ENCODE measurements at places on chromosomes 11 and 22.

DNA sequence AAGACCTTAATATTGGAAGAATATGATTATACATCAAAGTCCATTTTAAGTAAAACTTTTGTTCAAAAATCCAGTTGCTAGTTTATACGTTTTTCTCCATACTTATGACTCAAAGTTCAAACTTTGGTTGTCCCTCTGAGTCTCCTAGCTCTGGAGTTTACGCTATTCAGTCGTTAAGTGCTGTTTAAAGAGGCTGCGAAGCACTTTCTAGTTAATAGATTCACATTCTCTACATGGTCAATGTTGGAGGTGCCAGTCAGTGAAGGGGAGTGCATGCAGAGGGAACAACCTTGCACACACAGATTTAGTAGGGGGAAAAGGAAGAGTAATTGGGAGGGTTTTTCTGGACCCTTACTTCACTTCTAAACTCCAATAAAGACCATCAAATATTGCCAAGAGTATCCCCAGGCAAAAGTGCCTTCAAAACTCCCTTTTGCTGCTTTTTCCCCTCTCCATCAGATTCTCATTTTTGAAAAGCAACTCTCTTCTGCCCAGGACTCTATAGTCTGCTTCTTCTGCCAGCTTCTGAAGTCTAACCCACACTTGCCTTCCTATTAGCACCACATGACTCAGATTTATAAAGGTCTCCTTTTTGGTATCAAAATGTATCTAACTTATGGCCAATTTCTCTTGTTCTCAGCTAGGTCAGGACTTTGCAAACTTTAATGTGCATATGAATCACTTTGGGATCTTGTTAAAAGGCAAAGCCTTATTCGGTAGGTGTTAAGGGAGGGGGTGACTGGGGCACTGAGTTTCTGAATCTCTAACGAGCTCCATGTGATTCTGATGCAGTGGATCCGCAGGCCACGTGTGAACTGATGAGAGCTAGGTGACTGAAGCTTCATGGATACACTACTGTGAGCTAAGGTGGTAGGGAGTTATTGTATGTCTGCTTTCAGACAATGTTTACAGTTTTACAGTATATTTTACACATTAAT is 96.2 kb upstream of the MTMR2 start:
- DNase-seq, result no peak

DNA sequence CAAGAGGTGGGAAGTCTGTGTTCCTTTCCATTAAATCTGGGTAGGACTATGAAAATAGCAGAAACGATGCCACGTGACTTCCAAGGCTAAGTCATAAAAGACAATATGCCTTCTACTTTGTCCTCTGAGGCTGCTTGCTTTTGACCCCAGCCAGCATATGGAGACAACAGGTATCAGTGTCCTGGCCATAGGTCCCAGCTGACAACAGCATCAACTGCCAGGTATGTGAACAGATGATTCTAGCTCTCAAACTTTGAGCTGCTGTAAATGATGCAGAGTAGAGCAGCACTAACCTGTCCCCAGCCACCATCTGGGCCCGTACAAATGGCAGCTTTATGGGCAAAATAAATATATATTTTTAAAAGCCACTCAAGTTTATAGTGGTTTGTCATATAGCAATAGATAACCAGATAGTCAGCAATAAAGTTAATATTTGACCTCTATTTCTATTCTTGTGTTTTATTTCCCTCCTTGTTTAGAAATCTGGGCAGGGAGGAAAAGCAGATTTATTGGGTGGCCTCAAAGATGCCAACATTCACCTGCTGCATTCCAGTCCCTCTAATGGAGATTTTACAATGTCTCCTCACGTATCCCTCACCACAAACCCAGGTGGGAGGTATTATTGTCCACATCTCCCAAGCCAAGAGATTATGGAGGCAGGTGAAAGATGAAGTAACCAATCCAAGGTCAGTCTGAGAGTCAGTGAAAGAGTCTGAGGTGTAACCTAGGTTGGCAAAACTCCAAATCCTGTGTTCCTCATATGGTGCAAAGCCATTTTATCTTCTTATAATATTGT is 209.6 kb upstream of the LARGE1 start:
- DNase-seq, result no peak

DNA sequence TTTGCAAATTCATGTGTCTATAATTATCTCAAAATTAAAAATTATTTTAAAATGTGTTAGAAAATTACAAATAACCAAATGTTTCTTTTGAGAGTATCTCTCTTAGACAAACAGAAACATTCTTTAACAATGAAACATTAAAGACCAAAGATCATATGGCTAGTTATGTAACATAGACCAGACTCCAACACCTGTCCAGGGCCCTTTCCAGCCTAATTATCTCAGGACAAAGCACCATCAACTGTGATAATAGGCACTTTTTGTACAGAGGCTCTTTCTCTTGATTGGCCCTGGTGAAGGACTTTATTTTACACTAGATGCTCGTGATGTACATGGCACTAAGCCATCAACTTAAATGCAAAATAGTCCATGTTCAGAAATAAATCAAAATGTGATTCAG is 5.0 kb upstream of the PLEKHA7 start:
- DNase-seq, result no peak

DNA sequence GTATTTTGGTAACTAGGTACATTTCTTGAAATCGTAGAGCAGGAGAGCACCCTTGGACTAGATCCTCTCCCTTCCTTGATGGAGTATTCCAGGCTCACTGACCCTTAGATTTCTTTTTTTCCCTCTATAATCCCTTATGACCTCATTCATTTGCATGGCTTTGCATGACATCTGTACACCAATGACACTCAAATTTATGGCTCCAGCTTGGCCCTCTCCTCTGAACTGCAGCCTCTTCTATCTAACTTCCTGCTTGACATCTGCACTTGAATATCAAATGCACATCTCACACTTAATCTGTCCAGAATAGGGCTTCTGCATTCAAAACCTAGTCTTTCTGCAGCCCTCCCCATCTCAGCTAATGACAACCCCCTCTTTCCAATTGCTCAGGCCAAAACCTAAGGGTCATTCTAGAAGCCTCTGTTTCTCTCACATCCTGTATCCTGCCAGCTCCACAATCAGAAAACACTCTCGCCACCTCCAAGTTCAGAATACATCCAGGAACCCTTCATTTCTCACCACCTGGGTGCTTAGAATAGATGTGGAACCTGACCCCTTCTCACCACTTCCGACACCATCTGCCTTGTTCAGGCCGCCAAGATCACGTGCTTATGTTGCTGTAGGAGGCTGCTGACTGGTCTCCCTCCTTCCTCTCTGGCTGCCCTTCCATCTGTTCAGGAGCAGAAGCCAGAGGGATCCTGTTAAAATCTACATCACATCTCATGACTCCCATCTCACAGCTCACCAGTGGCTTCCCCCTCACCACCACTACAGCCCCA is 138.9 kb upstream of the MTNR1B start:
- no peak for DNase-seq

- no peak for DNase-seq
Observed at GRCh38 chr11:70810133-70810532, 411.8 kb downstream of the CTTN start.
